ENCODE measurements at places on chromosomes 12 and 14.

DNA sequence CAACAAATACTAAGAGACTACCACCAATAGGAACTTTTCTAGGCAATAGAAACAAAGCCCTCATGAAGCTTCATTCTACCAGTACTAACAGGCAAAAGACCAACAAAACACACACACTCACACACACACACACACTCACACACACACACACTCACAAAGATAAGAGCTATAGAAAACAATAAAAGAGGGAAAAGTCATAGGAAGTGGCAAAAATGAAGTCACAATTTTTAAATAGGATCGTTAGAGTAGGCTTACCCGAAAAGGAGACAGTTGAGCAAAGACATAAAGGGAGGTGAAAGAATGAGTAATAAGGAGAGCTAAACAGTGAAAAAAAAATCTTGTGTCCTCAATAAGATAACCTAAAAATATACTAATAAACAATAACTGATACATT lies 66.5 kb downstream of the C2CD5 start:
- DNase-seq = no peak

GRCh38 chr12:21526721-21527345 lies 737 bp downstream of the SPX start:
- no peak for DNase-seq

- DNase-seq = no peak
These were observed 5.7 kb downstream of the PAWR start for GRCh38 chr12:79685068-79685467.

DNA sequence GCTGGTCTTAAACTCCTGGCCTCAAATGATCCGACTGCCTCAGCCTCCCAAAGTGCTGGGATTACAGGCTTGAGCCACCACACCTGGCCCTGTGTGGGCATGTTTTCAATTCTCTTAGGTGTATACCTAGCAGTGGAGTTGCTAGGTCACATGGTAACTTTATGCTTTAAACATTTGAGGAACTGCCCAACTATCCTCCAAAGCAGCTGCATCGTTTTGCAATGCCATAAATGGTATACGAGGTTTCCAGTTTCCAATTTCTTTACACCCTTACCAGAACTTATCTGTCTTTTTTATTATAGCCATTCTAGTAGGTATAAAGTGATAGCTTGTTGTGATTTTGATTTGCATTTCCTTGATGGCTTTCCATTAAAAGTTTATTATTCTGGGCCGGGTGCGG lies 25.1 kb downstream of the RBMS2 start:
- DNase-seq = no peak

DNA sequence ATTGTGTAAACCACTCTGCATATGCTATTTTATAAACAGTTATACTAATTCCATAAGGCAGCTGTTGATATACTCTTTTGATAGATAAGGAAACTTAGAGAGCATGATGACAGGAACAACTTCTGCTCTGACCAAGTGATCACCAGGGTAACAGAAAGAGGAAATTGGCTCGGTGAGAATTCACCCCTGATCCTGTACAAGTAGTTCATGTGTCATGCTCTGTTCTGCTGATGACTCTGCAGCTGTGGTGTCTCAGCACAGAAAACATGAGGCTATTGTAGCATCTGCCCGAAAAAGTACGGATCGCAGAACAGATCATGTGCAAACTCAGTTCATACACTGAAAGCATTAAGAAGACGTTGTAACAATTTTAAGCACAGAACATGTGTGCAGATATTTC lies 345.0 kb downstream of the LRIG3 start:
- DNase-seq = no peak

DNA sequence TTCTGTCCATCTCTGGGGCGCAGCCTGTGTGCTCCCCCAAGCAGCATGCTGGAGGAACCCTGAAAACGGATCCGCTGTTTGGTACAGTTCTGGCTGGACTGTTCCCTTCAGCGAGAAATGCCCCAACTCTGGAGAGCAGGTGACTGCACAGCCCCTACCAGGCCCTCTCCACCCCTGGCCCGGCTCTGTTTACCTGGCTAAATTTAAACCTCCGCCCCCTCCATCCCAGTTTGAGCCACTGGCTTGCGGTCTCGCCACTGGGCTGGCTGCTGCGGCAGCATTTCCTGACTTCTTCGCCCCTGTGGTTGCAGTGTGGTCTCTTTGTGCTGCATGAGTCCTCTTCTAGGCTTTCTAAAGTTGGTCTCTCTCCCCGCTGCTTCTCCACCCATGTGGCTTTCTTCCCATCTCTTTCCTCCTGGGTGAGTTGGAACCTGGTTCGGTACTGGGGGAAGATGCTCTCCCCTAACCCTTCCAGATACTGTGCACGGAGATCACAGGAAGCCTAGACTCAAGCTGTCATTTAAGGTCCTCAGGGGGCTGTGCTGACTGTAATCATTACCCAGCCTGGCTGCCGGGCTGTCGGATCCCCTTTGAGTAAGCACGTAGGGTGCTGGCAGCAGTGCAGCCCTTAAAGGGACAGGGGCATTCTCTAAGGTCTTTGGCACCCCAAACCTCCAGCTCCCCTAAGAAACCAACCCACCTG lies 60.6 kb downstream of the FBXL14 start:
- peak; percentile 45 for DNase-seq

GRCh38 chr14:68084256-68084655 lies 264.7 kb downstream of the RAD51B start:
- DNase-seq = no peak

GRCh38 chr14:90274808-90275457 lies 18.6 kb downstream of the PSMC1 start:
- peak; percentile 38 for DNase-seq

DNA sequence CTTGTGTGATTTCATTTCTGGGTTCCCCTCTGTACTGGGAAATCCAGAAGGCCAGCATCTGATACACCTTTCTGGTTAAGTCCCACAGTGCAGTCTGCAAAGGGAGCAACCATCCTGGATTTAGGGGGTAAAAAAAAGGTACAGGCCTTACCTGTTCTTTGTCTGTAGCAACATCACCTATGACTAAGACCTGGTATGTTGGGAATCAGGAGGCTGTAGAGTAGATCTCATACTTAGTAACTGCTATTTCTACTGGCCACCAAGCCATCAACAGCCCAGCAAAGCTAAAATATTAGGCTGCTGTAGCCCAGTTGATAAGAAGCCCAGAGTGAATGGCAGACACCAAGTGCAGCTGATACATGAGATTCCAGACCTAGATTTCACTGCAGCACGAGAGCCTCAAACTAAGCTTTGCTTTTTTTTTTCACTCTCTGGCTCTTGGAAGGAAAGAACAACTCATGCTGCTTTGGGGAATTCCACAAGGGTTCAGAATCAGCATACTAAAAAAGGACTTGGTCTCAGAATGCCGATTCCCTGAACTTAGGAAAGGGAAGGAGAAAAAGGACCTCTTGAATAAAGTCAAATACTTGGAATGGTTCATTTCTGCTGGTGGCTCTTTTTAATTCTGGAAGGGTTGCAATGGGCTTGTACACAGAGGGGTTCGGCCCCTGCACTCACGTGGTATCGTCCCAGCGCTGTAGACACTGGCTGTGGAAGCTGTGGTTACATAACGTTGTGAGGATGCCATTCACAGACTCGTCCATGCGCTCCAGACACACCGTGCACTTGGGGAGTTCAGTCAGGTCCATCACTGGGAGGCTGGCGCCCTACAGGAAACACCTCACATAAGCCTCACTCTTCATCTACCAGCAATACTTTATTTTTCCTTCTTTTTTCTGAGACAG lies 20.5 kb downstream of the BRAP start:
- DNase-seq = no peak

DNA sequence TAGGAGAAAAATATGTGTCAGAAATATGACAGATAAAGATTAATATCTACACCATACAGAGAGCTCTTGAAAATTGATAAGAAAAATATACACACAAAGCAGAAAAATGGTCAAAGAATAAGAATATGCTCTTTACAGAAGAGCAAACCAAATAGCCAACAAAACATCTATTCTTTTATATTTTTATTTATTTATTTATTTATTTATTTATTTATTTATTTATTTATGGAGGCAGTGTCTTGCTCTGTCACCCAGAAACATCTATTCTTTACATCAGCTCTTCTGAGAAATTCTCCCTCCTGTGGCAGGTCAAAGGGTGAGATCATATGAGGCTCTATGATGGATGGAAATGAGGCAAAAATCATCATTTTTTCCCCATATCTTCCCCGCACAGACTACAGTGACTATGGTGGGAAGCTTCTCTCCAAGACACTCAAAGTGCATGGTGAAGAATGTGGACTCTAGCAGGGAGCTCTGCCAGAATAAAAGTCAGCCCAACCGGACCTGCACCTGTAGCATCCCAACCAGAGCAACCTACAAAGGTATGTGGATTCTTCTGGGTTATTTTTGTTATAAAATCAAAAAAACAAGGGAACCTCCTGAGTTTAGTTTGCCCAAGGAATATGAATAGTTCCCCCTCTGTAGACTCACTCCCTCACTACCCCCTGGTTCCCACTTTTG lies 71.4 kb downstream of the PLXNC1 start:
- no peak for DNase-seq

DNA sequence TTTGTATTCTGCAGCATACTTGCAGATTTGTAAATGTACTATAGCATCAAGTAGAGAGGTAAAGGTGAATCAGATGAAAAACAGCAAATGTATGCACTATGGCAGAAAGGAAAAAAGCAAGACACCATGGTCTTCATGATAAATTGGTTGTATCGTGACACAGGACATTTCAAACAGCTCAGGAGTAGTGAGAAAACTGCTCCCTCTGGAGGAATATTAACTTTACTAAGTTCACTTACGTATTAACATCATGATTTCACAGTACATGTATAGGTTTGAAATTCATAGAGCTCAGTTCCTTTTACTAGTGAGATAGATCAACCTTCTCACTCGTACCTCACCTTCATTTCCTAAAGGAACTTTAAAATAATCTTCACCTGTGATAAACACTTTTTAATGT lies 6.5 kb downstream of the MBIP start:
- DNase-seq = no peak

DNA sequence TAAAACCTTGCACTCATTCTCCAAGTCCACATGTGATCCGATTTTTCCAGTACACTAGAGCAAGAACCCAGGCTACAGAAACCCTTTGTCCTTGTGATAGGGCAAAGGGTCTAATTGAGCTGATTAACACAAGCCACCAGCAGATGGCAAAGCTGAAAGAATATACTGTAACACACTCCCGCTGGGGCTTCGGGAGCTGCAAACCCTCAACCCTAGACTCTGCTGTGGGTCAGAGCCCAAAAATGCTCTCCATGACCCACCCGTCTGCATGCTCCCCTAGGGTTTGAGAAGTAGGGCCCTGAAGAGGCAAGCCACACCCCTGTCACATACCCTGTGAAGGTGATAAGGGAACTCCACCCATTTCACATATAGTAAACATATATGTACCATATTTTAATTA lies 33.6 kb upstream of the PCNX1 start:
- peak; percentile 3 for DNase-seq

GRCh38 chr12:132488127-132489077 lies 1.5 kb upstream of the FBRSL1 start:
- peak; percentile 28 for DNase-seq

DNA sequence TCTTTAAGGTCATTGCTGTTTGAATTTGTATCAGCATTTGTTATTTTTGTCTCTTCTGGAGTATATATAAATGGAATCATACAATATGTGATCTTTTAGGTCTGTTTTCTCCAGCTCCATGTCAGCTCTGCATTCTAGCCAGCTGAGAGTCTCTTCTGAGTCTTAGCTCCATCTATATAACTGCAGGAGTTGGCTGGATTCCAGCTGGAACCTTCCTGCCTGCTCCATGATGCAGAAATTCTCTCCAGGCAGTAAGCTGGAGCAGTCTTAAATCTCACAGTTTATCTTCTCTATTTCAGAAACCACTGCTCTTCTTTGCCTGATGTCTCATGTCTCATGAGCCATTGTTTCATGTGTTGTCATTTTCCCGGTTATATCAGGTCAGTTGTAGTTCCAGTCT lies 827.6 kb downstream of the NRXN3 start:
- DNase-seq = no peak

- DNase-seq = no peak
These were observed 7.0 kb upstream of the KRT71 start for GRCh38 chr12:52559979-52560378.

- DNase-seq = no peak
These were observed 15.3 kb upstream of the SNAPC1 start for GRCh38 chr14:61746881-61747280.

GRCh38 chr12:176321-177181 lies 37.4 kb downstream of the SLC6A12 start:
- no peak for DNase-seq

DNA sequence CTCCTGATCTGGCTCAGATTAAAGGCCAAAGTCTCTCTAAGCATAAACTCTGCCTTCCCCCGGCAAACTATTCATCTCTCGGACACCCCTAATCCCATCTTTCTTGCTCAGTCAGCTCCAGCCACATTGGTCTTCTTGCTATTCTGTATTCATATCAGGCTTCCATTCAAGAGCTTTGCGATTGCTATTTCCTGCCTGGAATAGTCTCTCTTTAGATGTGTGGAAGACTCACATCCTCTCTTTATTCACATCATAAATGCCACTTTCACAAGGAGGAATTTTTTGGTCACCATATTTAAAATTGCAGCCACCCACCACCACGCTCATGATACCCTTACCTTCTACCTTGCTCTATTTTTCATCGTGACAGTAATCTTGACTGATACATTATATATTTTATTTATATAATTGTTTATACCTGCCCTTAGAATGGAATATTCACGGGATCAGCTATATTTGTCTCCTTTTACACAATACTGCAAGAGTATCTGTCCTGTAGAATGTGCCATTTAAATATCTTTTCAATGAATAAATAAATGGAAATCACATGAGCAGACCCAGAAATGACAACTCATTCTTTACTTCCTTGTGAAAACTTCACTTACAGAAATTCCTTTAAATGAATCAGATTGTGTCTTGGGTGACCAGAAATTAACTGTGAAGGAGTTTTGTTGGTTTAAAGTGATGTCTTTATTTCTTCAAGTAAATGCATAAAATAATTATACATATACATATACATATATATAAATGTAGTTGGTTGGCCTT lies 780.6 kb upstream of the FLRT2 start:
- no peak for DNase-seq

DNA sequence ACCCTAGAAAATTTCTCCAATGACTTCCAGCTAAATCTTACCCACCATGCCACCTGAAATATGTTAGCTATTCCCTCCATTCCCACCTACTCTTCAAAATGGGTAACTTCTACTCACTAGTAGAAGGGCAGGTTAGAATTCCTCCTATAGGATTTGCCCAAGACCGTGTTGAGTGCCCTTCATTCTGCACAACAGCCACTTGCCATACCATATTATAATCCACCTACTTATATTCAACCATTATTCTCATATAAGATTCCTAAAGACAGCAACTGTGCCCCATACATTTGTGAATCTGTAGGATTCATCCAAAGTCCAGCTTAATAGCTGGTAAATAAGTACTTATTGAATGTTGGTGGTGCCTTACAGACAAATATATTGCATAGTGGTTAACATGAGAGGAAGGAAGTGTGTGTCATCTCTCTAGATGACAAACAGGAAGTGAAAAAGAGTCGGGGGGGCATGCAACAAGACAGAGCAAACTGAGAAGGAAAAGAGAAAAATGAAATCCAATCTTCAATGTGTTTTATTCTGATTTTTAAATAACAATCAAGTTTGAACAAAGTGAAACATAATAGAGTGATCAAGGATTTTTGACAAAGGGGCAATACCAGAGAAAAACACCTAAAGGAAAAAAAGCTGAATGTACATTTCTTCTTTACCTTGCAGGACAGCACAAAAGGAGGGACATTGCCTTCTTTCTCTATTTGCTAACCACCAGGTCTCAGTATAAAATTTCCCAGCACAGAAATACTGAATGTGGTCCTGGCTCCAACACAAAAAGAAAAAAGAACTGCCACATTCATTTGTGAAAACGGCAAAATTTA lies 389.3 kb upstream of the USP15 start:
- DNase-seq = no peak
